ENCODE measurements at places on chromosomes 12 and 14.
A peak's percentile ranks its signal among the peaks of the same experiment; 100 is the strongest.

DNA sequence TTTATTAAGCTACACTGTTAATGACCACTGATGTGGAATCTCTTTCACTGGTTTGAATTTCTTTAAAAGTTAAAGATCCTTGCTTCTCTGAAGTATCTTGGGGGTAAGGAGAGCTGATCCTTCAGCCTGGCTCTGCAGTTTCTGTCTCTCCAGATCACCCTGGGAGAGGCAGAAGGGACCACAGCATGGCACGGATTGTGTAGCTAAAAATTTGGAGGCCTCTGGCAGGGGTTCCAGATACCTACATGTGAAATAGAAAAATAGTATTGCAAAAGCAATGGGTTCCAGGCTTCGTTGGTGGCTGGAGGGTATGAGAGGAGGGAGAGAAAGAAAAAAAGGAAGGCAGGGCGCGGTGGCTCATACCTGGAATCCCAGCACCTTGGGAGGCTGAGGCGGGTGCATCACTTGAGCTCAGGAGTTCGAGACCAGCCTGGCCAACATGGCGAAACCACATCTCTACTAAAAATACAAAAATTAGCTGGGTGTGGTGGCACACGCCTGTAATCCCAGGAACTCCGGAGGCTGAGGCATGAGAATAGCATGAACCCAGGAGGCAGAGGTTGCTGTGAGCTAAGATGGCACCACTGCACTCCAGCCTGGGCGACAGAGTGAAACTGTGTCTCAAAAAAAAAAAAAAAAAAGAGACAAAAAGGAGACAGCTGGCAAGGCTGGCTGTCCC, 3.4 kb downstream of the CHST11 start:
- DNase-seq, result no peak

DNA sequence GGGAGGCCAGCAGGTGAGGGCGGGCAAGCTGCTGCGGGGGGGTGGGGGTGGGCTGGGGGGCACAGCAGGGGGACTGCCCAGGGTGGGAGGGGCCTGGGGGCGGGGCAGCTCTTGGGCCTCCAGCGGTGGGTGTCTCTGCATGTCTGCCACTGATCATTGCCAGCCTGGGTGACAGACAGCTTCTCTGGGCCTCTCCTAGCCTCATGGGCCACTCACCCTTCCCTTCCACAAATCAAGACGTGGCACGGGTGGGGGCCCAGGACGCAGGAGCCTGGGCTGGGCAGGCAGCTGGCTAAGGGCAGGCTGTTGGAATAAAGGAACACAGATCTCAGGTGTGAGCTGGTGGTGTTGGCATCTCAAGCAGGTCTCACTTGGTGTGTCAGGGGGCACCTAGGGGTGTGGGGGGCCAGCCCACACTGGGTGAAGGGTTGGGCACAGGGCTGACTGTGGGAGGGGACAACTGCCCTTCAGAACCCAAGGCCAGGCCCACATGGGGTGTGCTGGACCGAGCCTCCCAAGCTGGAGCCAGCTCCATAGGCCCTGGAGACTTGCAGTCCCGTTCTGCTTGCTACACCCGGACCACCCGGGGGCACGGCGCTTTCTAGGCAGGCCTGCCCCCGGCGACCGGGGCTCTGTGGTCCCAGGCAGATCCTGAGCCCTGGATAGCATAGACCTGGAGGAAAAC, 3.0 kb downstream of the TEDC1 start:
- DNase-seq, result no peak

DNA sequence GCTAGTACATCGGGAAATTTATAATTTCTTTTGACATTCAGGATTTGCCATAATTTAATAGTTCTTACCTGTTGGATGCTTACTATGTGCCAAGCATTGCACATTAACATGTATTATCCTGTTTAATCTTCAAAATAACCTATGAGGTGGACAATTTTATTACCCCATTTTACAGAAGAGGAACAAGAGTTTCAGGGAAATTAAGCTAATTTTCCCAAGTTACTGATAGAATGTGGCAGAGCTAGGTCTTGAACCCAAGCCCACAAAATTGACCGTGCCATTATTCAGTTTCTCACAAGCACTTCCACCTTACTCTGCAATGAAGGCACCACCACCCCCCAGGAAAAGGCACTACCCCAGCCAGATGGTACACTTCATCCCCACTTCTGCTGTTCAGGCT, 161.1 kb upstream of the PLEKHG7 start:
- DNase-seq, result no peak

- no peak for DNase-seq
Observed at GRCh38 chr12:100857971-100858370, 63.4 kb downstream of the ANO4 start.

DNA sequence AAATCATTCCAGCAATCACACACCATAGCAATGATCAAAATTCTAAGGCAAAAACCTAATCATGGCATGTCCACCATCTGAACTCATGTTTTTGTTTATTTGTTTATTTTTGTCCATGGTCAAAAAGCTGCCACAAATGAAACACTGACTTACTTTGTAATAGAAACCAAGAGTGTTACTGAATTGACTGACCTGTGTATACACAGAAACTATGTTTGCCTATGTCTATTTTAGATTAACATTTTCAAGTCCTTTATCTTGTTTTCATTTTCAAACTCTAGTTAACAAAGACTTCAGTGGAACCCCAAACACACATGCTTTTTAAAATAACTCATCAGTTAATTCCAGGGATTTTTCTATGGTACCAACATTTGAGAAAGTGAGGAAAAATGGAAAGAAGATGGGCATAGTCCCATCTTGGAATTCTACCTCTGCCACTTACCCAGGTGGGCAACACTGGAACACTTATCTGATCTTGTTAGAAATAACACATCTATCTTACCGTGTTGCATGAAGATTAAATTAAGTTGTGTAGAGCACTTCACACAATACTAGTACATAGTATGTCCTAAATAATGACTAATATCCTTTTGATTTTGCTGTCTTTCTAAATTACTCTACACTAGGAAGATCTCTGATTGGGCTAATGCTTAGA, 6.4 kb downstream of the LUM start:
- no peak for DNase-seq

- peak; percentile 89 for DNase-seq
Observed at GRCh38 chr14:92121670-92122350, at the start of the genes CPSF2 and NDUFB1. CPSF2 (plus strand) TSS chr14:92121969; CDS start chr14:92130985, 9,016 bp downstream. NDUFB1 (minus strand) TSS chr14:92121706; CDS start chr14:92117637, 4,069 bp downstream.

GRCh38 chr12:57737467-57738460, 778 bp downstream of the AGAP2 start:
- peak; percentile 44 for DNase-seq

GRCh38 chr14:72643317-72643801, 250.5 kb downstream of the DPF3 start:
- DNase-seq, result peak; percentile 99

- no peak for DNase-seq
Observed at GRCh38 chr12:109156586-109156985, 40.2 kb downstream of the ACACB start.

DNA sequence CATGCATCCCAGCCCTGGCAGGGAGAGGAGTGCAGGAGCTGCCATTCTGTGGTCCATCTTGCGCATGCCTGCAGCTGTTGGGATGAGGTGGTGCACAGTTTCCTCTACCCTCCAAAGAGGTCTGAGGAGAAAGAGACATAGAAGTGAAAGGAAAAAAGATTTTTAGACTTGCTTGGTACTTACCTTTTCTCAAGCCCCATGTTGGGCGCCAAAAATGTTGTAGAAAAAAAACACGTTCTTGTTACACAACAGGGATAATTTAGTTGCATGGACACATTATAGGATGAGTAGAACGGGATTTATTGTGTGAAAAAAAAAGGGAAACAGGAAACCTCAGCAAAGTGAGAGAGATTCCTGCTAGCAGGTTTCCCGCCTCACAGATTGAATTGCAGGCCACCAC, 244.4 kb upstream of the GARIN2 start:
- no peak for DNase-seq

GRCh38 chr12:114447799-114448617, 42.1 kb upstream of the TBX5 start:
- DNase-seq, result no peak

DNA sequence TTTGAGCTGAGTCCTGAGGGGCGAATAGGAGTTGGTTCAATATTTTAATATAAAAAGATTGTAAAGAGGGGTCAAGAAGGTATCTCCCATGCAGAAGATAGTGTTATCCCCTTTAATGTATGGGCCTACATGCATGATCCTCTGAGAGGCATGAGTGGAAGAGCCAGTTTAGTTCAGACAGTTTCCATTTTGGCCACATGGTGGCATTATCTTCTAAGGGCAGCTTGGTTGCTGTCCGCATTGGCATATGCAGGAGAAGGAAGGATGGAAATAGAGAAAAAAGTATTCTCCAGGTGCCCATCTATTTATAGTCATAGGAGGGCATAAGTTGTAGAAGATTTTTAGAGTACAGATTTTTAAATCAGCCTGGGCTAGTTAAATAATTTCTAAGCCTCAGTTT, 5.4 kb downstream of the SAMD4A start:
- peak; percentile 18 for DNase-seq

GRCh38 chr12:15977999-15978951, 67.1 kb downstream of the DERA start:
- DNase-seq, result no peak

DNA sequence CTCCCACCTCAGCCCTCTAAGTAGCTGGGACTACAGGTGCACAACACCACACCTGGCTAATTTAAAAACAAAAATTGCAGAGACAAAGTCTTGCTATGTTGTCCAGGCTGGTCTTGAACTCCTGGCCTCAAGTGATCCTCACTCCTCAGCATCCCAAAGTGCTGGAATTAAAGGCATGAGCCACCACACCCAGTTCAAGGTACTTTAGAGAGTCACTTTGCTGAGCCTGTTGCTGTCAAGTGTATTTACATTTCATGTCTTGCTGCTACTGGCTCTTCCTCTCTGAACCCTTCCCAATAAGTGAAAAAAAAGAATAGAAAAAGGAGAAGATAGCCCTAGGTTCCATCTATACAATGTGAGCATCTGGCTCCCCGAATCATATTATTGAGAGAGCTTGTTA, 38.4 kb downstream of the SLCO1A2 start:
- no peak for DNase-seq

DNA sequence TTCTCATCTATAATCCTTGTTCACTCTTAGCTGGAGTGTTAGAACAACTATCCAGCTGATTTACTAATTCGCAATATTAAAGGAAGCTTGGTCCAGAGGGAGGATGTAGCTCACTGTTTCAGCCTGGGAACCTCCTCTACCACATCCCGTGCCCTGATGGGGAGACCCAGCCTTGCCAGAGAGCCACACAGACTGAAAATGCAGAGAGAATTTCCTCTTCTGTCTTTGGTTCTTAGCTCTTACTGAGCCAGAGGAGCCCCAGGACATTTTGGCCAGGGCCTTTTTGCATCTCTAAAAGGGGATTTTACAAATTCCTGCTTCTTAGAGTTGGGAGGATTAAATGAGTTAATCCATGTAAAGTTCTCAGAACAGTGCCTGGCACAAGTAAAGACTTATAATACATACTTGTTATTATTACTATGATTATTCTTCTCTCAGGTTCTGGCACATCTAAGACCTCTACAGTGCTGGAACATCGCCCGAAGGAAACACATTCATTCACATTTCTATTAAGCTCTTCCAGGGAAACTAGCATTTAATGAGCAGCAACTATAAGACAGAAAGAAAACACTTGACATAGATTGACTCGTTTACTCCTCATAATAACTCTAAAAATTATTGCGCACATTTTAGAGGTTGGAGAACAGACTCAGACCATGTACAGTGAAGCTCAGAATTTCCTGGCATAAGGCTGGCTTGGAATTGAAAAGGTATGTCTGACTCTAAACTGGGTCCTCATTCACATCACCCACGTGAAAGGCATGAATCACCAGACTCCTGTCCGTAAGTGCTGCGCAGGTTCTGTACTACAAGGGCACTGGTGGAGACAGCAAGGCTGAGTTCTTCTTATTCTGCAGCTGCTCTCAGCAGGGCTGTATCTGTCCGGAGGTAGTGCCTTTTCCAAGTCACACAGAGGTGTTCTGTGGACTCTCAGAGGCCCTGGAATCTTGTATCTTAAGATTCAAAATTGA, 27.8 kb upstream of the AEBP2 start:
- DNase-seq, result no peak
